NCI-H1105 treated with DMSO at 0.1 percent for 48 hours (cell line): ENCODE measurements at places on chromosomes 11 and 22.

DNA sequence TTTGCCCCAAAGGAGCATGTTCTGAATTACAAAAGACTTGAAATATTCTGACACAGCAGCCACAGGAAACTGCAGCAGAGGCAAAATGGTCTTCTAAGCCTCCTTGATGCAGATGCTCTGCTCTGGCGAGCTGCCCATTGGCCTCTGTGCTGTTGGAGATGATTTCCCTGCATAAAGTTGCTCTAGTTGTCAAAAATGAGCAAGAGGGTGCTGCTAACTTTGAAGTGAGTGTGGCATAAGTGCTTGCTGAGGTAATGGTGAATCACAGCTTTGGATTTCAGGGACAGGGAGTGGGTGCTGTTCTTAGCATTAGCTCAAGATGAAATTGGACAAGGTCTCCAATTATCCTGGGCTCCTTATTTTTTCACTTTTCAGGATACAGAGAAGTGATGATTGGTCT lies 435.4 kb downstream of the TMEM135 start:
- no peak for DNase-seq

DNA sequence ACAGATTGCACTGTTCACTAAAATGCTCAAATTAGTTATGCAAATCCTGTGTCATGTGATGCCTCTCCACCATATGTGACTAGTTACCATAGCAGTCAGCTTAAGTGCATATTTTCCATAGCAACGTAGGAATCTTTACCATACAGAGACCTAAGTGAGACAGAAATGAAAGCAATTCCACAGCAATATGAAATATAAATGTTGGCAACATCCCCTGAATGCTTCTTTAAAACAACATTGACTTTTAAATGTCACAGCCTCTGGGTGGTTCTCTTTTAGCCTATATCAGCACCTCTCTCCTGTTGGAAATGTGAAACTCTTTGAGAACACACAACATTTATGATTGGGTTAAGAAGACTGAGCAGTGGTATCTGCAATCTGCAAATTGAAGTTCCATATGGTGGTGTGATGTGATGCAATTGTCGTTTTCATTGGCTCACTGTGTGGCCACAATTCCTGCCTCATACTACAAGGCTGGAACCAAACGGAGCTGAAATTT lies 814.6 kb downstream of the DLG2 start:
- no peak for DNase-seq

DNA sequence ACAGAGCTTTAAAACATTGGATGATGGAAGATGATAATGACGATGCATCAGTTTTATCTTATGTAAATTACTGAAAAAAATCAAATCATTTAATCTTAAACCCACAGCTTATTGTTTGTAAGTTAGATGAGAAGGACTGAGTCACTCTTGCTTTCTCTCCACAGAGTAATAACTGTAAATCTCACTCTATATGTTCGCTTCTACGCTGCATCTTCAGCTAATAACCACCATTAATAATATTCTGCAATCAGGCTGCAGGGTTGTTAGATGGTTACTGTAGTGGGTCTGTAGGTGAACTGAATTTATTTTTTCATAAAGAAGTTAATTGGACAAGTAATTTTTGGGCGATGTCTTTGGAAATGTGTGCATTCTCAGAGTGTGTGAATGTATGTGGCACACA lies 260.0 kb downstream of the FAT3 start:
- DNase-seq, result no peak

GRCh38 chr11:106234794-106235193 lies 157.3 kb downstream of the AASDHPPT start:
- DNase-seq, result no peak

DNA sequence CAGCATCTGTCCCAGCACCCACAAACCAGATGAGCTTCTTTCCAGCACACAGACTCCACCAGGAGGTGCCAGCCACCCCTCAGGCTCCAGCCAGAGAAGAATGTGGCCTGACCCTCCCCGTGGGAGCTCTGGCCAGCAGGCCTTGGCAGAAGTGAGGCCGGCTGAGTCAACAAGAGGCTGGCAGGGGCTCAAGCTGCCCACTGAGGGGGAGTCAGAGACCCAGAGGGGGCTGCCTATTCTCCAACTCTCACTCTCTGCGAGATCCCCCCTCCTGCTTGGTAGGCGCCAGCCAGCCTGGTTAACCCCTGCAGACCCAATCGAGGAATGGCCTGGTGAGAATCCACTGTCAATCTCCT lies 10.6 kb upstream of the CDC42EP1 start:
- no peak for DNase-seq

- DNase-seq, result no peak
These were observed 412.6 kb downstream of the TENM4 start for GRCh38 chr11:79028225-79028624.

DNA sequence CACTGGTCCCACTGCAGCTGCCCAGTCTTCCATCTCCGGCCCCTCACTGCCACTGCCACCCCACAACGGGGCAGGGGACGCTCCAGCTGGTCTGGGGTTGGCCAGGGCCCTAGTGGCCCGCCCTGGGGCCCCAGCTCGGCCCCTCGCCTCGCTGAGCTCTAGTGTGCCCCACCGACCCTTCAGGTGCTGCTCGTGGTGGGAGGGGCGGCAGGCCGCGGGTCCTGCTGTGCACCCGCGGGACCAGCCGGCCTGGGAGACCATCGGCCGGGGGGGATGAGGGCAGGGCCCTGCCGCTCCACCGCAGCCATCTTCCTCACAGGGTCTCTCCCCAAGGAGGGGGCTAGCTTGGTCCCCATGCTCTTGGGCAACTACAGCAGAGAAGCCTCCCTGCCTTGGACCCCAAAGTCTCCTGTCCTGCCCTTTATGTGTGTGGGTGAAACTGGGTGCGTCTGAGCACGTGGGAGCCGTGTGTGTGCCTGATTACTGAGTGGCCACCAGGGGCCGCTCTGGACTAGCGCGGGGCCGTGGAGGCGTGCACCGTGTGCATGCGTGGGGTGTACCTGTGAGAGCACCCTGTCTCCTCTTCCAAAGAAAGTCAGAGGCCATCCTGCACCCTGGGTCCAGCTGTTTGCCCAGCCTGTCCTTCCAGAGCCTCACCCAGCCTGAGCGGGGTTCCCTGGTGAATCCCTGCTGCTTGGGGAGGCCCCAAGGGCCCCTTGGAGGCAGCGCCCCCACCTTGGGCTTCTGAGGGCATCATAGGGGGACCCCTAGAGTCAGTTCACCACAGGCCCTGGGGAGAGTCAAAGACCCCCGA lies 6.0 kb upstream of the ACR start:
- no peak for DNase-seq

- no peak for DNase-seq
These were observed 12.7 kb upstream of the CTSD start for GRCh38 chr11:1776331-1776851.

DNA sequence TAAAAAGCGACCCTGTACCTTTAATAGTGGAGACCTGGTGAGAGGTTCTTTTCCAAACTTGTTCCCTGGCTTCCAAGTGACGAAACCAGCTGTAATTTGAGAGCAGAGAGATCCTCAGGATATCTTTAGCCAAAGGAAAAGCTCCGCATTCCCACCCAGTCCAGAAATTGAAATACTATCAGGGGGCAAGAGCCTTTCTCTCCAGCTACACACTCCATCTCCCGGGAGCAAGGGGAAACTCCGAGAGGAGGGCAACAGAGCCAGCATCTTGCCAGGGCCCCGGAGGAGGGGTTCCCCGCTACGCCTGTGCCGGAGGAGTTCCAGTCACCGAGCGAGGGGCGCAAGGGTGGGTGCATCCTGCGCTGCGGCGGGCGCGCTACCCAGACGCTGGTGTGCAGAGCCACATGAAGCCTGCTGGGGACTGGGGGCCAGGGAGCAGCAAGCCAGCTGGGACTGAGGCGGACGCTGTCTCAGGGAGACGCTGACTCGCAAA lies at the start of gene FIBIN:
Gene FIBIN (plus strand): TSS at position 148 of the 493 bp plus-strand sequence. CDS start 415 bp downstream, outside the sequence.
- DNase-seq, result no peak

- peak; percentile 42 for DNase-seq
These were observed 39.9 kb downstream of the SERGEF start for GRCh38 chr11:17972987-17973386.

DNA sequence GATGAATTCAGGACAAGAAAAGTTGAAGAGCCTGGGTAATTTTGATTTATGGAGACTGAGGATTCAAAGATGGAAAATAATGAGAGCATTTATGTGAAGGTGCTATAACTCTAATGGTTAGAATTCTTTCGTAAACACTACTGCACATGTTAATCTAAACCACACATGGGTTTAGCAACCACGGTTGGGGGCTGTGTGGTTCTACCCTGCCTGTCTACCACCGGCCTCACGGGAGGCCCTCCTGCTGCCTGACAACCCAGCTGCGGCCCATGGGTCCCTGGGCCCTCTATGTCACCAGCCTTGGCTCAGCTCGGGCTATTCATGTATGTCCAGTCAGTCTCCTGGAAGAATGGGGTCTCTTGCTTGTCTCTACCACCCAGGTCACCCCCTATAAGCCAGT lies 68.5 kb upstream of the ARFGAP3 start:
- DNase-seq, result no peak

DNA sequence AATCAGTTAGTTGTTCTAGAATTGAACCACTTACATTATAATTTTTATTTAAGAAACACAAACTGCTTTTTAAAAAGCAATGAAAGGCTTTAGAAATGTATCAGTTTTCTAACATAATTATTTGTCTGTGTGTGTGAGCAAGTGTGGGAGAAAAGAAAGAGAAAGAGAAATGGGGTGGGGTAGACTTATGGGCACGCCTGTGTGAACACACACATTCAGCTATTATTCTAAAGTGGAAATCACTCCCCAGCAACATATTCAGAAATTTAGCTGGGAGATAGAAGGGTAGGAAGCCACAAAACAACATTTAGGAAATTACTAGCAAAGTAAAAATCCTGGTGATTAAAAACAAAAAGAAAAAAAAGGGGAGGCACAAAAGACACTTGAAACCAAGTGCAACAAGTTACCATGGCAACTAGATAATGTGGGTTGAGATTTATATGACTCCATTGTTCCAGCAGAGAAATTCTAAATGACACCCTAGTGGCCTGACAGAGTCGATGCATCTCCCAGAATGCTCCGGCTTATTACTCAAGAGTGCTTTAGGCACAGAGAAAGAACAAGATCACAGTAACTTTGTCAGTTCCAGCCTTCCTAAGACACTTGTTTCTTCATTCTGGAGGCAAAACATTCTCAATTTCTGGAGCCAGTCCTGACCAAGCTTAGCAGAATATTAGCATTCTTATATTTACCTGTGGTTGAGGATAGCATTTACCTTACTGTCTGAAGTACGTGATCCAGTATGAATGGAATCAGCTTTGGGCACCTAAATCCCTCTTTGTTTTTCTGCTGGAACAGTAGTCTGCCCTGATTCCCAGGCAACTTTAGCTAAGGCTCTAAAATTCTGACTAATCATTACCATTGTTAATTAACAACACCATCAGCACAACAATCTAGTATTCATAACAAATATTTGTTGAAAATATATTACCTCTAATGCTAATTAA lies 444.4 kb downstream of the DLG2 start:
- DNase-seq, result peak; percentile 53

DNA sequence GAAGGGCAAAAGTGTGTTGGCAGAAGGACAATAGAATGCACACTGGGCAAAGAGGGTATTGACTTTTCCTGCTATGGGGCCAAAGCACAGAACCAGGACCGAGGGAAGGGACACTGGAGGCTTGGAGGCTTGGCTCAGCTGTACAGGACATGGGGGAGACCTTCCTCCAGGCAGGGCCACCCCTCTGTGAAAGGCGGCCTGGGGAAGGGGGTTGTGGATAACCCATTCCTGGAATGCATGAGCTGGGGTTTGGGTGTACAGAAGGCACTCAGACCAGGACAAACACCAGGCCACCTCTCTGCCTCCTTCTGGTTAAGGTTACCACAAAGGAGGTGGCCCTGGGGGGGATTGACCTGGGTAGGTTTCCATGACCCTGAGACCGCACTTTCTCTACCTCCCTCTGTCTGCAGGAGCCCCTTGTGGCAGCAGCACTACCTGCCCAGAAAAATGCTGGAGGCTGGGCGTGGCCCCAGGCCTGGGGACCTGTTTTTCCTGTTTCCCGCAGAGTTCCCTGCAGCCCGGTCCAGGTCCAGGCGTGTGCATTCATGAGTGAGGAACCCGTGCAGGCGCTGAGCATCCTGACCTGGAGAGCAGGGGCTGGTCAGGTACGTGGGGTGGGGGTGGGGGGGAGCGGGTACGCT lies 9.6 kb downstream of the P2RY2 start:
- no peak for DNase-seq

GRCh38 chr11:123301696-123302400 lies 106.8 kb upstream of the CLMP start:
- DNase-seq, result no peak

DNA sequence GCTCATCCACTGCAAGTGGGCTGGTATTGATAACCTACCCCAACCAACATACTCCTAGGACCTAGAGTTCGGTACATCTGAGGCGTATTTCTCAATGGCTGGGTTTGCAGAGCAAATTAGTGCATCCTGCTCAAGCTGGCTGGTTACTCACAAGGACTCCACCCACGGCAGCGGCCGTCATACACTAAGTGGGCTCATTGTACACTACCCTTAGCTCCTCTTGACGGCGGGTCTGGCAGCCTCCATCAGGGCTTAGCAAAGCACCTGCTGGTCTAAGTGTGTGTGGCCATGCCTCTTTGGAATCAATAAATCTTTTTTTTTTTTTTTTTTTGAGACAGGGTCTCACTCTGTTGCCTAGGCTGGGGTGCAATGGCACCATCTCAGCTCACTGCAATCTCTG lies 20.2 kb upstream of the KCNJ11 start:
- no peak for DNase-seq

- DNase-seq, result no peak
These were observed 5.8 kb upstream of the PLEKHB1 start for GRCh38 chr11:73640592-73640991.

DNA sequence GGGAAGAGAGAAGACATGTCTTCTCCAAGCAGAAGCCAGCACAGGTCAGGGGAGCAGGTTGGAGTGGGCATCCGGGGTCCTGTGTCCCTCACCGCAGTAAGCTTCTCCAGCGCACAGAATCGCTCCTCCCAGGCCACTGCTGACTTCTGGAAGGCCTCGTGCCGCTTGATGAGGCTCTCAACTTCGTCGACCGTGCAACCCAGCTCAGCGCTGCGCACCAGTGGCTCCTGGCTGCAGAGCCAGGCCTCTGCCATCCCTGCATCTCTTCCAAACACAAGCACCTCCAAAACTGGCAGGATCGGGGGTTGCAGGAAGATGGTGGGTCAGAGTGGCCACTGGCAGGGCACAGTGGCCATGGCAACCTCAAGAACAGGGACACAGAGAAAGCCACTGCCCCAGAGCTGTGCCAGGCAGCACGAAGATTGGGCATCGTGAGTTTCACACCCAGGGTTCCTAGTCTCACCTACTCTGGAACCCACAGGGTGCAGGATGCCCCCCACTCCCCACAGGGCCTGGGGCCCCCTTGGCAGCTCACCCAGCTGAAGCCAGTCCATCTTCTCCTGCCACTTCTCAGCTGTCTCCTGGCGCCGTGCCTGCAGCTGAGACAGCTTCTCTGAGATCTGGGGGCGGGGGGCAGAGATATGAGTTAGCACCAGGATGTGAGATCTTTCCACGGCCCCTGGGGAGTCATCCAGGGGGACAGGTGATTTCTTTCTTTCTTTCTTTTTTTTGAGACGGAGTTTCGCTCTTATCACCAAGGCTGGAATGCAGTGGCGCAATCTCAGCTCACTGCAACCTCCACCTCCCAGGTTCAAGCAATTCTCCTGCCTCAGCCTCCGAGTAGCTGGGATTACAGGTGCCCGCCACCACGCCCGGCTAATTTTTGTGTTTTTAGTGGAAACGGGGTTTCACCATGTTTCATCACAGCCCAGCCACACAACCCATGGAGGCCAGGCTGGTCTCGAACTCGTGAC lies 11.2 kb upstream of the RBM4B start:
- DNase-seq, result no peak
